ENCODE measurements at places on chromosomes 4 and X.

GRCh38 chr4:40211224-40212185, 14.7 kb downstream of the RHOH start:
- DNase-seq = no peak

DNA sequence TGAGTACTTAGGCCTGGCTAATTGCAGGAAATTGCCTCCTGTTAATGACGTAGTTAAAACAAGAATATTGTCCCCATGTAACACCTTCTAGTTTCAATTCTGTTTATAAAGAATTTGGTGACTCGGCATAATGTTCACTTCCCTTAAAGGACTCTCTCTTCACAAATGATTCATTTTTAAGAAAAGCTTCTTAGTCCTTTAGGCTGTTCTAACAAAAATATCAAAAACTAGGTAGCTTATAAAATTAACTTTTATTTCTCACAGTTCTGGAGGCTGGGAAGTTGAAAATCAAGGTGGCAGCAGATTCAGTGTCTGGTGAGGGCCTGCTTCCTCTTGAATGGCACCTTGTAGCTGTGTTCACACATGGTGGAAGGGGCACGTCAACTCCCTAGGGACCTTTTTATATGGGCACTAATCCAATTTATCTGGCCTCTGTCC, 23.8 kb downstream of the COL25A1 start:
- no peak for DNase-seq

GRCh38 chr4:26181616-26182015, 139.2 kb upstream of the RBPJ start:
- DNase-seq = no peak

- no peak for DNase-seq
These were observed 24.2 kb downstream of the NELFA start for GRCh38 chr4:1984406-1985191.
